ENCODE measurements at places on chromosomes 1 and 21. TPM values are rescaled to one million over a fixed set of nuclear protein-coding genes. Genes with fewer than 3 reads are reported as not detected.
A peak's percentile ranks its signal among the peaks of the same experiment; 100 is the strongest.

TMPRSS15 gene
- total RNA-seq: not detected

ZMYM4 gene
- total RNA-seq: 65.4 TPM

DNA sequence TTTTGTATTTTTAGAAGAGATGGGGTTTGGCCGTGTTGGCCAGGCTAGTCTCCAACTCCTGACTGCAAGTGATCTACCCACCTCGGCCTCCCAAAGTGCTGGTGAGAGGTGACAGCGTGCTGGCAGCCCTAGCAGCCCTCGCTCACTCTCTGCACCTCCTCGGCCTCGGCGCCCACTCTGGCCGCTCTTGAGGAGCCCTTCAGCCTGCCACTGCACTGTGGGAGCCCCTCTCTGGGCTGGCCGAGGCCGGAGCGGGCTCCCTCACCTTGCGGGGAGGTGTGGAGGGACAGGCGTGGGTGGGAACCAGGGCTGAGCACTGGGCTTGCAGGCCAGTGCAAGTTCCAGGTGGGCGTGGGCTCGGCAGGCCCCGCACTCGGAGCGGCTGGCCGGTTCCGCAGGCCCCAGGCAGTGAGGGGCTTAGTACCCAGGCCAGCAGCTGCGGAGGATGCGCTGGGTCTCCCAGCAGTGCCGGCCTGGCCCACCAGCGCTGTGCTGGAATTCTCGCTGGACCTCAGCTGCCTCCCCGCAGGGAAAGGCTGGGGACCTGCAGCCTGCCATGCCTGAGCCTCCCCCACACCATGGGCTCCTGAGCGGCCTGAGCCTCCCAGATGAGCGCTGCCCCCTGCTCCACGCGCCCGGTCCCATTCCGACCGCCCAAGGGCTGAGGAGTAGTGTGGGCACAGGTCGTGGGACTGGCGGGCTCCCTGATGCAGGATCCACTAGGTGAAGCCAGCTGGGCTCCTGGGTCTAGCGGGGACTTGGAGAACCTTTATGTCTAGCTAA, 3.4 kb upstream of the LBR start:
- H3K27ac ChIP-seq: no peak overlapping the region
- peaks cover 19% of the 10 kb centered on the region for H3K27me3 ChIP-seq
- no peaks in the 10 kb centered on the region for H3K36me3 ChIP-seq
- peaks cover 19% of the 10 kb centered on the region for H3K4me1 ChIP-seq
- no peak for DNase-seq

CDC42BPA gene
- 40.1 TPM for total RNA-seq

C1orf116 gene
- 5.3 TPM for total RNA-seq

GRCh38 chr1:8431019-8431418, 113.1 kb downstream of the SLC45A1 start:
- no peak overlapping the region for H3K27ac ChIP-seq
- no peak overlapping the region for H3K4me3 ChIP-seq
- H3K27me3 ChIP-seq: no peaks in the 10 kb centered on the region
- no peaks in the 10 kb centered on the region for H3K36me3 ChIP-seq

HFM1 gene
- total RNA-seq: 3.3 TPM

GRCh38 chr1:165857046-165857801, 29.8 kb downstream of the UCK2 start:
- peak overlapping the region; percentile 74 for H3K27ac ChIP-seq
- H3K36me3 ChIP-seq: no peaks in the 10 kb centered on the region
- peak; percentile 56 for DNase-seq

GRCh38 chr1:183942933-183943693, 94.4 kb downstream of the COLGALT2 start:
- H3K27me3 ChIP-seq: peaks cover 56% of the 10 kb centered on the region
- H3K4me1 ChIP-seq: peaks cover 15% of the 10 kb centered on the region
- no peak overlapping the region for H3K27ac ChIP-seq
- DNase-seq: no peak
- H3K36me3 ChIP-seq: no peaks in the 10 kb centered on the region
- no peak overlapping the region for H3K4me3 ChIP-seq

DNA sequence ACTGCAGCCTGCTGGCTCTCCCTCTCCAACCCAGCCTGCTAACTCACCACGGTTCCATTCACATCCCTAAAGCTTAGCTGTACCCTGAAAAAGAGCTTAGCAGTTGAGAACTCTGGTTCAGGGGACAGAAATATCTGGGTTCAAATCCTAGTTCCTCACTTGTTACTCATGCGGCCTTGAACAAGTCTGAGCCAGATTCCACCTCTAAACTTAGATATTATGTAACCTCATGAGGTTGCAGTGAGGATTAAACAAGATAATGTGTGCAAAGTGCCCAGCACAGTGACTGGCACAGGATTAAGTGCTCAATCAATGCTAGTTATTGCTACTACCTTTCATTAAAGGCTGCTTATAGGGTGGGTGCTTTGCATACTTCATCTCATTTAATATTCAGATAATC, 41.3 kb upstream of the DHCR24 start:
- H3K27ac ChIP-seq: no peak overlapping the region
- no peaks in the 10 kb centered on the region for H3K27me3 ChIP-seq
- DNase-seq: no peak
- H3K4me1 ChIP-seq: no peaks in the 10 kb centered on the region

- no peak for DNase-seq
- no peak overlapping the region for H3K4me3 ChIP-seq
- no peaks in the 10 kb centered on the region for H3K27me3 ChIP-seq
- no peaks in the 10 kb centered on the region for H3K36me3 ChIP-seq
These were observed 83.5 kb downstream of the NPHP4 start for GRCh38 chr1:5908461-5909375.

ENAH gene
- 184 TPM for total RNA-seq

SYT2 gene
- total RNA-seq: 12.5 TPM

DNA sequence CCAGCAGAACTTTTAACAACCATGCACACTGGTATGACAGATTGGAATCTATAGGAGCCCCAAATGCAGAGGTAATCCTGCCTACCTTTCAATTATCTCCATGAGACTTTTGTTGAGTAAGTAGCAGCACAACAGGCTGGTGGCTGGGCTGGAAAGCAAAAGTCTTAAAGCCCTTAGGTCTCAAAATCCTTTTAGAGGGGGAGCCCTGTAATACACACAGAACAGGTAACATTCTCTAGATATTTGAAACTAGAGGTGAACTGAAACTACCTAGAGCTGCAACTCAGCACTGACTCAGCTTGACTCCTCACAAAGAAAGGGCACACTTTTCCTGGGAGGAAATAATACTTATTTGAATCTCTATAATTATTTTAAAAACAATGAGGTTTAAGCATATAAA, 71.5 kb downstream of the CLCA4 start:
- DNase-seq: peak; percentile 11
- H3K36me3 ChIP-seq: no peaks in the 10 kb centered on the region
- no peak overlapping the region for H3K4me3 ChIP-seq
- no peaks in the 10 kb centered on the region for H3K27me3 ChIP-seq
- no peaks in the 10 kb centered on the region for H3K4me1 ChIP-seq
- H3K27ac ChIP-seq: no peak overlapping the region

S100A12 gene
- total RNA-seq: not detected

GRCh38 chr1:163083690-163084089, 14.5 kb downstream of the RGS4 start:
- H3K27ac ChIP-seq: no peak overlapping the region
- no peak overlapping the region for H3K4me3 ChIP-seq
- no peak for DNase-seq
- H3K4me1 ChIP-seq: no peaks in the 10 kb centered on the region
- no peaks in the 10 kb centered on the region for H3K36me3 ChIP-seq

- no peaks in the 10 kb centered on the region for H3K36me3 ChIP-seq
- no peak overlapping the region for H3K27ac ChIP-seq
These were observed 15.7 kb upstream of the MX2 start for GRCh38 chr21:41345934-41346685.

DNA sequence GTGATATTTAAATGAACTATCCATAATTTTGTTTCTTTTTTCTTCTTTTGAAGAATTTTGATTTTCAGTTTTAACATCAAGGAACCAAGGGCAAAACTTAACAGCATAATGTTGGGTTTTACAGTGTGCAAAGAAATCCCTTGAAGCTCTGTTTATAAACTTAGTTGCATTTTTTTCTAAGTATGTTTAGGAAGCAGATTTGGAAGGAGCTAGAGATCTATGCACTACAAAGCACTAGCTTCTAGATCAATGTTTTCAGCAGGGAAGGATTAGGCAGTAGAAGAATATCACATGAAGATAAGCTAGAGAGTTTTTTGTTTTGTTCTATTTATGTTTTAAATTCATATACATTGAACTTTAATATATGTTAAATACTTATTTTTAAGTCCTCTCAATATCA, 250.6 kb upstream of the C1orf105 start:
- no peaks in the 10 kb centered on the region for H3K36me3 ChIP-seq
- no peaks in the 10 kb centered on the region for H3K4me1 ChIP-seq
- H3K27ac ChIP-seq: no peak overlapping the region
- no peaks in the 10 kb centered on the region for H3K27me3 ChIP-seq
- H3K4me3 ChIP-seq: no peak overlapping the region

EVA1B gene
- total RNA-seq: 27.3 TPM

- H3K4me3 ChIP-seq: no peak overlapping the region
- no peak overlapping the region for H3K27ac ChIP-seq
- peaks cover 7% of the 10 kb centered on the region for H3K4me1 ChIP-seq
- H3K36me3 ChIP-seq: no peaks in the 10 kb centered on the region
- no peak for DNase-seq
These were observed 44.3 kb downstream of the CD34 start for GRCh38 chr1:207866471-207867135.

DNA sequence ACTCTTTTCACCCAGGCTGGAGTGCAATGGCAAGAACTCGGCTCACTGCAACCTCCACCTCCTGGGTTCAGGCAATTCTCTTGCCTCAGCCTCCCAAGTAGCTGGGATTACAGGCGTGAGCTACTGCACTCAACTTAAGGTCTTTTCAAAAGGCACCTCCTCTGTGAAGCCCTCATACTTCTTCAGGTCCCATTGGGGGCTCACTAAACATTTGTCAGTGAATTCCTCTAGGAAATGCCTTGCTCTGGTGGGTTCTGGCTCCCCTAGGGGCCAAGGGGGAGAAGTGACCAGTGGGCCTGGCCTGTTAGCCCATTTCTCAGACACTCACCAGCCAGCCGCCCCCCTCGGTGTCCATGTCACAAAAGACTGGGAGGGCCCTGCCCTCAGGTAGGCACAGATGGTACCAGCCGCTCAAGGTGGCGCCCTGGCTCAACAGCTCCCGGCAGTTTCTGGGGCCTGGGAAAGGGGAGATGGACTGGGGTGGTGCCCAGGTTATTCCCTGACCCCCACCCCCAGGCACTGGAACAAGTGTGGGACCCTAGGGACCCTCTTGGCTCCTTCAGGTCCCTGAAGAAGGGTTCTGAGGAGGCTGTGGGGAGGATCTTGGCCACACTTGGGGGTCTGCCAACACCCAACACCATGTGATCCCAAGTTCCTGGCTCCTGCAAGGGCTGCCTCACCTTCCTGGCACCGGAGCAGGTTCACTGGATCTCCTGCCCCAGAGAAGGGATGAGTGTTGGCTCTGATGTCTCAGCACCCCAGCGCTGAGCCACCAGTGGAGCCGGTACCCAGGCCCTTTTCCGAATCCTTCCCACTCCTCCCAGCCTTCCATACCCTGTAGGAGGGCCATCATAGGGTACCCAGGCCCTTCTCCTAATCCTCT, 1.6 kb downstream of the FCN3 start:
- no peaks in the 10 kb centered on the region for H3K27me3 ChIP-seq
- H3K36me3 ChIP-seq: no peaks in the 10 kb centered on the region
- no peaks in the 10 kb centered on the region for H3K4me1 ChIP-seq
- no peak overlapping the region for H3K27ac ChIP-seq
- H3K4me3 ChIP-seq: no peak overlapping the region

GRCh38 chr1:36014722-36015220, 69.1 kb upstream of the TEKT2 start:
- no peak overlapping the region for H3K4me3 ChIP-seq
- H3K27ac ChIP-seq: no peak overlapping the region
- peaks cover 5% of the 10 kb centered on the region for H3K36me3 ChIP-seq
- no peak for DNase-seq

DNA sequence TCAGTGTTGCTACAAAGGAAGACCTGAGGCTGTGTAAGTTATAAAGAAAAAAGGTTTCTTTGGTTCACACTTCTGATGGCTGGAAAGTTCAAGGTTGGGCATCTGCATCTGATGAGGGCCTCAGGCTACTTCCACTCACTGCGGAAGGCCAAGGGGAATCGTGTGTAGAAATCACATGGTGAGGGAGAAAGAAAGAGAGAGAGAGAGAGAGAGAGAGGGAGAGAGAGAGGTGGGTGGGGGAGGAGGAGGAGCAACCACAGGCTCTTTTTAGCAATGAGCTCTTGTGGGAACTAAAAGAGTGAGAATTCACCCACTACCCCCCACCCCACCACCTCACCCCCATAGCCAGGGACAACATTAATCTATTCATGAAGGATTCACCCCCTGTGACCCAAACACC, 59.9 kb downstream of the CLSTN1 start:
- no peaks in the 10 kb centered on the region for H3K36me3 ChIP-seq
- peaks cover 44% of the 10 kb centered on the region for H3K4me1 ChIP-seq
- H3K27me3 ChIP-seq: no peaks in the 10 kb centered on the region
- no peak overlapping the region for H3K4me3 ChIP-seq
- 0 out of 2 replicates have a peak overlapping the region, but pooled peaks have one; percentile 59 for H3K27ac ChIP-seq
- no peak for DNase-seq

LIN28A gene
- total RNA-seq: 1,538 TPM

DNA sequence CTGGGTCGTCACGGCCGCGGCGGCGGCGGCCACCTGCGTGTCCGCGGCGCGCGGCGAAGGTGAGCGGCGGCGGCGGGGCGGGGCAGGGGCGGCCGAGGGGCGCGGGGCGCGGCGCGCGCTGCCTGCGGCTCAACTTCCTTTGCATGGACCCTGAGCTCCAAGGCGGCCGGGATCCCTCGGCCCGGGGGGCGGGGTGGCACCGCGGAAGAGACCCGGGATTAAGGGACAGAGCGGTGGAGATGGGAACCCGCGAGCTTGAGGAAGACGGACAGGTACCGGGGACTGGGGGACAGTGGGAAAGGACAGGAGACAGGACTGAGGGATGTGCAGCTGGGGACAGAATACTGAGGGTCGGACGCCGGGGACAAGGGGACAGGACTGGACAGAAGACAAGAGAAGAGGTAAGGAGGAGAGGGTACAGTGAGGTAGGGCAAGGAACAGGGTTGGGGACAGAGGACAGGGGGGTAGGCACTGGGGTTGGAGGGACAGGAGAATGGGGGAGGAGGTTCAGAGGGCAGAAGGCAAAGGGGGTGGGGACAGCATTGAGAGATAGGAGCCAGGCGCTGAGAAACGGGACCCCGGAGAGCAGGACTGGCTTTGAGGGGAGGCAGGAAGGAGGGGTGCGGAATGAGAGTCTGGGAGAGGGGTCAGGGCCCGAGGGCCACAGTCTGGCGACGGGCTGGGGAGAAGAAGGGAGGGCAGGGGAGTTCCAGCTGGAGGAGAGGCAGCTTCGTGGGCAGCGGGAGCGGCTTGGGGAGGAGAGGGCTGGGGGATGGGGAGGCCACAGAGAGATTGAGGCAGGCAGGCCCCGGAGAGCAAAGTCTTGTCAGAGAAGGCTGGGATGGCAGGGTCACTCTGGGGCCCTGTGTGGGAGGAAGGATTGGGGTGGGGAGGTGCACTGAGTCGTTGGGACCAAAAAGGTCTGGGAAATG, 648 bp downstream of the EPHA8 start:
- H3K4me1 ChIP-seq: peaks cover 3% of the 10 kb centered on the region
- peaks cover 36% of the 10 kb centered on the region for H3K27me3 ChIP-seq
- no peak overlapping the region for H3K27ac ChIP-seq

- H3K27ac ChIP-seq: no peak overlapping the region
- no peak for DNase-seq
- H3K36me3 ChIP-seq: no peaks in the 10 kb centered on the region
- H3K4me3 ChIP-seq: no peak overlapping the region
- 0 out of 2 replicates have a peak, but pooled peaks cover 6% of the 10 kb centered on the region for H3K4me1 ChIP-seq
- no peaks in the 10 kb centered on the region for H3K27me3 ChIP-seq
These were observed 186.8 kb downstream of the SMYD3 start for GRCh38 chr1:246320286-246320685.

GRCh38 chr21:43834146-43834905, 30.7 kb upstream of the AGPAT3 start:
- H3K36me3 ChIP-seq: no peaks in the 10 kb centered on the region
- H3K27ac ChIP-seq: no peak overlapping the region
- H3K4me1 ChIP-seq: no peaks in the 10 kb centered on the region

All from GM23338 (cell line).